ENCODE measurements at places on chromosomes 2 and 18. TPM values are rescaled to one million over a fixed set of nuclear protein-coding genes. Genes with fewer than 3 reads are reported as not detected.

CFC1 gene
- not detected for total RNA-seq

DYNC2LI1 gene
- total RNA-seq: 19.3 TPM

CCDC68 gene
- 3.4 TPM for total RNA-seq

CRYBA2 gene
- not detected for total RNA-seq

LHCGR gene
- not detected for total RNA-seq

INPP4A gene
- total RNA-seq: 6.9 TPM

IL36A gene
- total RNA-seq: not detected

LAMA1 gene
- total RNA-seq: 0.06 TPM

DAW1 gene
- 2.3 TPM for total RNA-seq

CYP20A1 gene
- 7.7 TPM for total RNA-seq

IKZF2 gene
- total RNA-seq: 0.72 TPM

SIX3 gene
- 0.32 TPM for total RNA-seq

SDC1 gene
- total RNA-seq: 223 TPM

ALPG gene
- 0.22 TPM for total RNA-seq

CYBRD1 gene
- 35.6 TPM for total RNA-seq

B3GNT7 gene
- total RNA-seq: 2.6 TPM

TMEM131 gene
- total RNA-seq: 15.5 TPM

VWC2L gene
- not detected for total RNA-seq

KIF3C gene
- total RNA-seq: 52.5 TPM

COL3A1 gene
- 0.16 TPM for total RNA-seq

PTPN18 gene
- 26.9 TPM for total RNA-seq

KCNF1 gene
- 24.5 TPM for total RNA-seq

COL4A4 gene
- total RNA-seq: 1.0 TPM

RIF1 gene
- total RNA-seq: 19.4 TPM

AAK1 gene
- 18.7 TPM for total RNA-seq

CYTIP gene
- total RNA-seq: not detected

EPB41L3 gene
- total RNA-seq: 0.44 TPM

CD302 gene
- total RNA-seq: 2.5 TPM

SLC4A5 gene
- 0.41 TPM for total RNA-seq

DYSF gene
- 0.56 TPM for total RNA-seq

RNF125 gene
- 0.23 TPM for total RNA-seq

ACMSD gene
- not detected for total RNA-seq

CERS6 gene
- 15.3 TPM for total RNA-seq

MOCOS gene
- 2.7 TPM for total RNA-seq

SPDYA gene
- 0.14 TPM for total RNA-seq

ESPNL gene
- 0.13 TPM for total RNA-seq

MAP2 gene
- total RNA-seq: 0.40 TPM

ORC2 gene
- total RNA-seq: 14.1 TPM

OTX1 gene
- 4.6 TPM for total RNA-seq

CYP27A1 gene
- 0.10 TPM for total RNA-seq

ZNF512 gene
- total RNA-seq: 17.1 TPM

LOXHD1 gene
- total RNA-seq: not detected

GTF2A1L gene
- not detected for total RNA-seq

NEURL3 gene
- 1.6 TPM for total RNA-seq

GALNT14 gene
- total RNA-seq: 47.5 TPM

TMEM127 gene
- 35.7 TPM for total RNA-seq

TANC1 gene
- 9.1 TPM for total RNA-seq

NOL4 gene
- not detected for total RNA-seq

Measured in A549 treated with RU486 at 1 μM for 4 hours (cell line).